Adipocyte (in vitro differentiated cells): ENCODE measurements at places on chromosomes 3 and 15.

DNA sequence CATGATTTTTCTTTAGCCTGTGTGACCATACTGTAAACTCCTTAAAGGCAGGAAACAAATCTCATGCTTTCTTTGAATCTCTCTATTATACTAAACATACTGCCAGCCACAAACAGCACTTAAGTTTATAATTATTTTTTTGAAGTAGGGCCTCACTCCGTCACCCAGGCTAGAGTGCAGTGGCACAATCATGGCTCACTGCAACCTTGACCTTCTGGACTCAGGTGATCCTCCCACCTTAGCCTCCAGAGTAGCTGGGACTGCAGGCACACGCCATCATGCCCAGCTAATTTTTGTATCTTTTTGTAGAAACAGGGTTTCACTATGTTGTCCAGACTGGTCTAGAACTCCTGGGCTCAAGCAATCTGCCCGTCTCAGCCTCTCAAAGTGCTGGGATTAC, 14.5 kb upstream of the SLITRK3 start:
- DNase-seq, result no peak

- peak; percentile 89 for DNase-seq
Measured at GRCh38 chr15:66698318-66698961, 3.6 kb upstream of the SMAD6 start.

DNA sequence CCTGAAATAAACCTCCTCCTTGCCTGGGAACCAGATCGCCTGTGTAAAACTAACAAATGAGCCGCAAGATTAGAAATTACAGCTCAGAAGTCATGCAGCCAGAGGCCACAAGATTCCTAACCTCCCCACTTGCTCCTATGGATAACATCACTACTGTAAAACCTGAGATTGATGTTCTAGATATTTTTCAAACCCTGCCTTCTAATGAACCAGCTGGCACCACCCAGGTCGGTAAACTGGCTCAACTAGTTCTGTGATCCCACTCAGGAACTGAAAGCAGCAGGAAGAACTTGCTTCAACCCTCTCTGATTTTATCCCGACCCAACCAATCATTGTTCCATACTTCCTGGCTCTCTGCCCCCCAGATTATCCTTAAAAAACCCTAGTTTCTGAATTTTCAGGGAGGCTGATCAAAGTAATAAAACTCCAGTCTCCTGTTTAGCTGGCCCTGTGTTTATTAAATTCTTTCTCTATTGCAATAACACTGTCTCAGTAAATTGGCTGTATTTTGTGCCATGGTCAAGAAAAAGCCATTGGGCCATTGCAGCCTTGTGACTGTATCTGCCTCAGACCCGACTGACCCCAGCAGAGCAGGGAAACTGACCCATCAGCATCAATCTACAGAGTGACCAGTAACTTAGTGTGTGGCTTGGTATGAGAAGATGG, 98.9 kb downstream of the RPLP1 start:
- no peak for DNase-seq

DNA sequence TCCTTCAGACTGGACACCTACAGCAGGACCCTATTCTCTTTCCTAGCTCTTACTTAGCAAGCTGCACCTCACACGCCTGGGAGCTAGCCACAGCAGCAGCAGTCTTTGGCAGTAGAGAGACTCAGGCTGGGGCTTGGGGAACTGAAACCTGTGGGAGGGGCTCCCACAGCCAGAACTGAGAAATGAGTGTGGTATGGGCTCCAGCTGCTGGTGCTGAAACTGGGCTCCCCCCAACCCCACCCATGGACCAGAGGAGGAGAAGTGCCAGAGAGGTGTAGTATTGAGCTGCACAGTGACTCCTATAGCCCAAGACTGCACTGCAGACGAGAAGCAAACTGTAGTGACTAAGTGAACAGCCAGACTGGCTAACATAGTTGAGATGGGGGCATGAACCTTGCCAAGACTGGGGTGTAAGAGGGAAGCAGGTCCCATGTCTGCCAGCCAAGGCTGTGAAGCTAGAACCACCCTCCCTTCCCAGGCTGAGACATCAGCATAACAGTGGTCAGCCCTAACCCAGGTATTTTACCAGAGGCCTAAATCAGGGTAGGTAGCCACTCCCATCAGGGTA, 62.5 kb downstream of the MYO5A start:
- DNase-seq, result no peak

DNA sequence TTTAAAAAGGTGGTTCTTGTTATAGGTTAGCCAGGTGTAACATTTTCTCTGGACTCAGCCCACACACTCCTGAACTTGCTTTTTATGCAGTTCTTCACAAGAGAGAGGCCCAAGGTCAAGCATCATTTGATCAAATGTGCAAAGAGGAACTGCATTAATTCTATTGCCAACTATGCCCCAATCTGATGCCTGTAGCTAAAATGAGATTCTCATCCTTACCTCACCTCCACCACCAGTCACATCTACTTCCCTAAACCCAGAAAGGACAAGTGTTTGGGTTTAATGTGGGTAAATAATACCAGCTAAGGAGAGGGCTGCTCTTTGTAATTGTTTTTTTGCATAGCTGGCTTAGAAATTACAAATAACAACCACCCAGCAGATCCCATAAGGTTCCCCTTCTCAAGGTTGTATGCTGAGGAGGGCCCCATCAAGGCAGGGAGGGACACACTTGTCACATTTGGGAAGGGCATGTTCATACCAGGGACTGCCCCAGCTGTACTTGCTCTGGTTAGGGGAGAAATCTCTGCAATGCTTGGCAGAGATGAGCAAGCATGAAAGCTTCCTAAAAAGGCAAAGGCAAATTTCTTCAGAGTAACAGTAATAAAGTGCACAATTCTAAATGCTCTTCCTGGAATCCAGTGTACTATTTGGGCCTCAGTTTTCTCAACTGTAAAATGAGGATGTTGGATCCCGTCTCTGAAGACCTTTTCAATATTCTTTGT, 76.2 kb downstream of the TGFBR2 start:
- peak; percentile 52 for DNase-seq

GRCh38 chr3:192843119-192843518, 74.5 kb downstream of the MB21D2 start:
- no peak for DNase-seq

GRCh38 chr15:49242820-49243219, 72.8 kb downstream of the GALK2 start:
- peak; percentile 66 for DNase-seq

DNA sequence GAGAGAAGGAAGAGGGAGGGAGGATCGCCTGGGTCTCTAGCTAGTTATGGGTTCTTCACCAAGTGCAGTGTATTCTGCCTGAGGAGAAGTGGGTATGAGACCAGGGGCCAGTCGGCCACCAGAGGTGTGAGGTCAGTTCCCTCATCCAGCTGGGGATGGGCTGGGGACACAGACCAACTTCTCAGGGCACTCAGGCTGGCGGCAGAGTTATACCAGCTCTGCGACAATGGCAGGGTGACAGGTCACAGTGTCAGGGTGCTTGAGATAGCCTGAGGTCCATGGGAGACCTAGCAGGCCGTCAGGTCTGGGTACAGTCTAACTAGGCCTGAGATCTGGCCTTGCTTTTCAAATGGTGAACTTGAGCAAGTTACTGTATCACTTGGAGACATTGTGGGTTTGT, 31.4 kb upstream of the PLXNA1 start:
- DNase-seq, result no peak

DNA sequence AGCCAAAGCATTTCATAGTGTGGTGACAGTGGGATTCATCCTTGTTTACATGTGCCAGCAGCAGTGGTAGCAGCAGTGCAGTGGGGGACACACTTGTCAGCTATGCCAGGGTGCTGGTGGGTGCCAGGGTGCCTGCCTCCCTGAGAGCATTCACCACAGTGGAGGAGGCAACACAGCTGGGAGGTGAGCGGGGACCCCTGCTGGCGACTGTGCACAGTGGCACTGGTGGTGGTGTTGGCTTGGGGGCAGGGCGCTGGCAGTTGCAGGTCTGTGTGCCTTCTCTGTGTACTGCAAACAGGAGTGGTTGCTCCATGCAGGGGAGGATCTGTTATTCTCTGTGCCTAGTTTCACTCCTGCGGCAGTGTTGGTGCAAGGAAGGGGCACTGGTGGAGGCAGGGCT, 41.2 kb downstream of the CEP63 start:
- DNase-seq, result peak; percentile 1

DNA sequence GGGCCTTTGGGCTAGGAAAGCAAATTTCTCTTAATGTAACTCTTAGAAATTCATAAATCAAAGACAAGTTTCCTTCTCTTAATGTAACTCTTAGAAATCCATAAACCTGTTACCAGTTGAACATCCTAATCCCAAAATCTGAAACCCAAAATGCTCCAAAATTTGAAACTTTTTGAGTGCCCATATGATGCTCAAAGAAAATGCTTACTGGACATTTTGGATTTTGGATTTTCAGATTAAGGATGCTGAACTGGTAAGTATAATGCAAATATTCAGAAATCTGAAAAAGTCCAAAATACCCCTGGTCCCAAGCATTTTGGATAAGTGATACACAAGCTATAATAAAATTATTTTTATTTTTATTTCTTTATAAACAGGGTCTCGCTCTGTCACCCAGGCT, 51.5 kb upstream of the ZBTB38 start:
- no peak for DNase-seq

DNA sequence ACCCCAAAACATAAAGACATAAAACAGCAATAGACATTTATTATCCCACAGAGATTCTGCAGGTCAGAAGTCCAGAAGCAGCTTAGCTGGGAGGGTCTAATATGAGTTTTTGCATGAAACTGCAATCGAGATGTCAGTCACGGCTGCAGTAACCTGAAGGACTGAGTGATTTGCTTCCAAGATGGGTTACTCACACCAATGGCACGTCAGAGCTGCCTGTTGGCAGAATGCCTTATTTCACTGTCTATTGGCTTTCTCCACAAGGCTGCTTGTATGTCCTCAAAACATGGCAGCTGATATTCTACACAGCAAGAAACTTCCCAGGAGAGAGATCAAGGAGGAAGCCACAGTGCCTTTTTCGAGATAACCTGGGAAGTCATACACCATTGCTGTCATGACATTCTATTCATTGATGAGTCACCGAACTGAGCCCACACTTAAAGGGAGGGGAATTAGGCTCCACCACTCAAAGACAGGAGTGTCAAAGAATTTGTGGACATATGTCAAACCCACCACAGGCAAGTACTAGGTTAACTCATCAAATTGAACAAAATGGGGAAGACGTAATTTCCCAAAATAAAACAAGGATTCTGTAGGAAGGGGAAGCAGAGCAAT, 122.2 kb downstream of the SYNPR start:
- DNase-seq, result no peak

- DNase-seq, result peak; percentile 11
Measured at GRCh38 chr3:46209746-46210470, 1.8 kb upstream of the CCR1 start.

GRCh38 chr3:34363881-34364280, 565.5 kb downstream of the PDCD6IP start:
- DNase-seq, result no peak

DNA sequence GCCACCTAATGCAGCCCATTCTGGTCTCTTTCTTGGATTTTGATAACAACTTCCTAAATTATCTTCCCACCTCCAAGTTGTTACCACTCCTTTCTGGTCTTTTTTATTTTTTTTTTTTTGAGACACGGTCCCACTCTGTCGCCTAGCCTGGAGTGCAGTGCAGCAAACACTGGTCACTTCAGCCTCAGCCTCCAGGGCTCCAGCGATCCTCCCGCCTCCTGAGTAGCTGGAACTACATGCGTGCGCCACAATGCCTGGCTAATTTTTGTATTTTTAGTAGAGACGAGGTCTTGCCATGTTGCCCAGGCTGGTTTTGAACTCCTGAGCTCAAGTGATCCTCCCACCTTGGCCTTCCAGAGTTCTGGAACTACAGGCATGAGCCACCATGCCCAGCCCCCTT, 92.8 kb upstream of the BHLHE40 start:
- DNase-seq, result no peak

DNA sequence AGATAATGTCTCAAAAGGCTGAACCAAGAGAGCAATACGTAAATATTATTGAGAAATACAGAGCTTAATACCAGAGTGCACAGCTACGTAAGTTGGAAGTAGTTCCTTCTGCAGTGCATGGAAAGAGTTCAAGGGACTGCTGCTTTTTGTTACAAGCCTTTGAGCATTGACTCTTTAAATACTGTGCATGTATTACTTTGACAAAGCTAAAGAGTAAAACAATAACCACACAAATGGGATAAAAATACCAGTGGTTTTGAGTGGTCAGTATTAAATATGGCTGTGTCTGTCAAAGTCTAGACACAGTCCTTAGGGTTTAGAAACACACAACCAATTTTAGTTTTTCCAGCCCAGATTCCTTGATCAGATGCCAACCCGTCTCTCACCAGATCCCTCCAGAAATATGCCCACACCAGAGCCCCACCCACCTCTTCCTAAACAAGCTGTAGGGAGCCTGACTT, 62.1 kb downstream of the SSR3 start:
- DNase-seq, result peak; percentile 41

DNA sequence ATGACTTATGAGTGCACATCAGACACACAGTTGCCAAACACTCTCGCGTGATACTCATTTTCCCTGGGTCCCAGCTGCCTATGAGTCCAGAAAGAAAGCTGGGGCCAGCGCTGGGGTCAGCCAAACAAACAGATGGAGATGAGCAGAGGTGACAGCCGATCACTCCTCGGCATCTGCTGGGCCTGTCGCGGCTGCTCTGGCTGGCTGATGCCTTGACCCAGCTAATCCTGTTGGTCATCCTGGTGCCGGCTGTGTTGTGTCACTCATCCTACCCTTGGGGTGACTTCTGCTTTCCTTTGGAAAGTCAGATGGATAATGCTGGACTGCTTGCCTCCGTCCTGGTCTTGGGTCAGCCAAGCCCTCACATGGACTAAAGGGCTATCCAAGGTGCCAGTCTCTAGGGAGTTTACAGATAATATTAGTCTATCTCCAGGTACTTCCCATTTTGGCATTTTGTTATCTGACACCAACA, 105.3 kb upstream of the PDZRN3 start:
- DNase-seq, result no peak

GRCh38 chr3:25781758-25782594, 1.3 kb downstream of the NGLY1 start:
- DNase-seq, result no peak

DNA sequence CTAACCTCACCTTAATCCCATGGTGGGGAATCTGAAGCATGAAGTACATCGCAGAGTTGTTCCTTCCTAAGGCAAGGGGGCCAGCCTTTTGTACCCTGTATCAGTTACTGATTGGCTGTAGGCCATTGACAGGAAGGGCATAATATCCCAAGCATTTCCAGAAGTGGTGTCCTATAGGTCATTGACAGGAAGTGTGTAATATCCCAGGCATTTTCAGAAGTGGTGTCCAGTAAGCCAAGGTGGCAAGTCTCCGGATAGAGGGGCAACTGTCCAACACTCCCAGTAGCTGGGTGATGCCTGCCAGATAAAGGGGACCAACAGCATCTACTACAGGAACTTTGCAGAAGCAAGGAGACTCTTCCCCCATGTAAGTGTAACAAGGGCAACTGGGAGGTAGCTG, 52.1 kb upstream of the MYRIP start:
- DNase-seq, result no peak

GRCh38 chr3:188574885-188575284, 420.9 kb downstream of the LPP start:
- peak; percentile 89 for DNase-seq
